COLO829 (cell line): ENCODE measurements at places on chromosomes 3 and 15.

DNA sequence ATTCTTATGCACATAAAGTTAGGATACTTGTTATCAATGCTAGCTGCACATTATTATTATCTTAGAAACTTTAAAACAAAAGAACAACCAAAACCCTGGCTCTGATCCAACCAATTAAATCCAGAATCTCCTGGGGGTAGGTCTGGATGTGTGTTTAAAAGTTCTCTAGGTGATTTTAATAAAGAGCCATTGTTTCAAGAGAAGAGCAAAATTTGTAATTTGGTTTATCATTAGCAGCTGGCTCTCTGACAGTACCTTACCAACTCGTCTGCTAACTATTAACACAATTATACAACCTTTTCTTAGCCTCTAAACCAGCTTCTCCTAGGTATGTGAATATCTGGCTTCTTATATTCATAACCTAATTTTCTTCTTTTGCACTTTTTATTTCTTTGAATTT lies 68.9 kb downstream of the IFT80 start:
- DNase-seq = no peak

- no peak for DNase-seq
Measured at GRCh38 chr3:10577486-10577885, 72.1 kb upstream of the ATP2B2 start.

DNA sequence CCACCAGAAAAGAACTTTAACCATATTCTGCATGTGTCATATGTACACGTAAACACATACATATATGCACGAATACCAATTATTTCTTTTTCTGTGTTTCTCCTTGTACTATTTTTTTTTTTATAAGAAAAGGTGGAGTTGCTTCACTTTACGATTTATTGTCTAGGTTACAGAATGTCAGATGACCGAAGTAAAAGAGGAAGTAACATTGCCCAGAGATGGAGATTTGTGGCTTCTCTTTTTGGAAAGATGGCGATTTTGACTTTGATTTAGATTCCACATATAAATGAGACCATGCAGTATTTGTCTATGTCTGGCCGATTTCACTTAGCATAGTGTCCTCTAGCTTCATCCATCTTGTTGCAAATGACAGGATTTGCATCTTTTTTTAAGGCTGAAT lies 293.1 kb downstream of the SV2B start:
- no peak for DNase-seq

DNA sequence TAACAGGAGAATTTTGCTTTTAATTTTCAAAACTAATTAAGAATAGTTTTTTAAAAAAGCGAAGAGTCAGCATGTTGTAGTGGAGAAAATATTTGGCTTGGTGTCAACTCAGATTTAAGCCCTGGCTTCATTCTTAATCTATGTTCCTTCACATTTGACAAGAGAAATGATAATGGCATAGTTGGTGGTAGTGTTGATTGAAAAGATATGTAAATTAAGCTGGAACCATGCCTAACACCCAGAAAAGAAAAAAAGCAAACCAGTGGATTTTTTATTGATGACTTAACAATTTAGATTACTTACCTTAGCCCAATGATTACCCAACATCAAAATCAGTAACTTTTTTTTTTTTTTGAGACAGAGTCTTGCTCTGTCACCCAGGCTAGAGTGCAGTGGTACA lies 27.4 kb downstream of the TCAIM start:
- no peak for DNase-seq

DNA sequence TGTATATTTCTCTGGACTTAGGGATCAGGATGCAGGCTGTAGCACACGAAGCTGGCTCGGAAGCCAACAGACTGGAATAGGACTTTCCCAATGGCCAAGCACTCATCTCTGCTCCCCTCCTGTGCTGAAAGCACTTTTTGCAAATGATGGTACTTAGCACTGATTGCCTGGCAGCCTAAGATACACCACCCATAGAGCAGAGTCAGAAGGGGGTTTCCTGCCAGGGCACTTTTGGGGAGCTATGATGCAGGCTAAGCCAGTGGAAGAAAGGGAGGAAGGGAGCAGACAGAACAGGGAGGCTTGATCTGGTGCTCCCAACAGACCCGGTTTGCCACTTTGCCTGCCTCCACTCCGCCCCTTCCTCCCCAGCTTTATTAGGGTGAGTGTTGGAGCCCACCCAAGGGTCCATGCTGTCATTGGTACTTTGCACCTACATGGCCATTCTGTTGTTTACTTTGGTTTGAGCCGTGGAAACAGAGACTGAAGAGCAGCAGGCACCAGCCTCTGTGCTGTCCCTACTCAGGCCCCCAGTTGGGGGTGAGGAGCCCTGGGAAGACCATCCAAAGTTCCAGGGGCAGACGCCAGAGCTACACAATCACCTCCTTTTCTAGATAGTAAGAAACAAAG lies 15.9 kb downstream of the BSN start:
- no peak for DNase-seq

- no peak for DNase-seq
Measured at GRCh38 chr3:45978006-45978761, 17.4 kb downstream of the FYCO1 start.

- no peak for DNase-seq
Measured at GRCh38 chr3:142931222-142931621, 32.3 kb downstream of the PAQR9 start.

- no peak for DNase-seq
Measured at GRCh38 chr3:165643425-165643824, 193.8 kb downstream of the BCHE start.

GRCh38 chr3:153103406-153103945 lies 58.5 kb upstream of the RAP2B start:
- DNase-seq = no peak

GRCh38 chr3:175770426-175770825 lies 911.3 kb downstream of the NAALADL2 start:
- DNase-seq = no peak

- no peak for DNase-seq
Measured at GRCh38 chr3:26624209-26624765, 1.7 kb downstream of the LRRC3B start.

GRCh38 chr3:35679409-35680080 lies 40.2 kb downstream of the ARPP21 start:
- no peak for DNase-seq

GRCh38 chr3:194608981-194609380 lies 24.2 kb downstream of the TMEM44 start:
- no peak for DNase-seq

DNA sequence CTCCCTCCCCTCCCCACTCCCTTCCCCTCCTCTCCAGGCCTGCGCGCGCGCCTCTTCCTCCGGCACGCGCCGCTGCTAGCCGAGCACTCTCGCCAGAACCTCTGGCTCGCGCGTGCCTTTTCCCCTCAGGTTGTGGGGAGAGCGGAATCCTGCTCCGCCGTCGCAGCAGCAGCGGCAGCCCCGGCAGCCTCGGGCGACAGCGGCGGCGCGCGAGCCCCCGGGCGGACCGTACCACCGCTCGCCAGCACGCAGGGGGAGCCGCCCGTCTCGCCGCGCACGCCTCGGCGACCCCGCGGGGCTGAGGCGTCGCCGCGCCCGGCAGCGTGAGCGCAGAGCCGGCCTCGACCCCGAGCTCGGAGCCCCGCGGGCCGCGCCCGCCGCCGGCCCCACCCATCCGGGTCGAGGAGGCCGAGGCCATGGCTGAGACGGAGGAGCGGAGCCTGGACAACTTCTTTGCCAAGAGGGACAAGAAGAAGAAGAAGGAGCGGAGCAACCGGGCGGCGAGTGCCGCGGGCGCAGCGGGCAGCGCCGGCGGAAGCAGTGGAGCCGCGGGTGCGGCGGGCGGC lies at the start of gene CDV3:
Gene CDV3 (plus strand): TSS at position 58 of the 566 bp plus-strand sequence. CDS start 359 bp downstream, at position 417.
- no peak for DNase-seq

- DNase-seq = no peak
Measured at GRCh38 chr3:140727886-140728285, 50.0 kb downstream of the TRIM42 start.

- DNase-seq = peak; percentile 68
Measured at GRCh38 chr3:189967254-189967865, 153.3 kb downstream of the P3H2 start.

GRCh38 chr3:76643623-76644304 lies 396.1 kb upstream of the ROBO2 start:
- DNase-seq = no peak

- DNase-seq = peak; percentile 13
Measured at GRCh38 chr15:60660290-60661051, 181.5 kb upstream of the ICE2 start.

DNA sequence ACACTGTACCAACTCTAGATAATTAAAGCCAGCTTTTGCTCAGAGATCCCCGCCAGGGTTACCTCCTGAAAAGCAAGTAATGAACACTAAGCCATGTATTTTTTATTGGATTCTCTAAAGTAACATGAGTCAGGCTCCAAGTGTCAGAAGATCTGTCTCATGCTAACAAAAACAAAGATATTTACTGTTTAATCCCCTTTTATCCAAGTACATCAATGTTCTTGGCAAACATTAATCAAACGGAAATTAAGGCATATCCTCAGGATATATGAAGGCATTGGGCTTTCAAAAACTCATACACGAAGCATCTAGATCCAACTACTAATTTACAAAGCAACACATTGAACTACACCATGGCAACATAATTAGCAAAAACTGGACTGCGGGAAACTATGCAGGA lies 37.2 kb downstream of the MYO5A start:
- DNase-seq = peak; percentile 78

DNA sequence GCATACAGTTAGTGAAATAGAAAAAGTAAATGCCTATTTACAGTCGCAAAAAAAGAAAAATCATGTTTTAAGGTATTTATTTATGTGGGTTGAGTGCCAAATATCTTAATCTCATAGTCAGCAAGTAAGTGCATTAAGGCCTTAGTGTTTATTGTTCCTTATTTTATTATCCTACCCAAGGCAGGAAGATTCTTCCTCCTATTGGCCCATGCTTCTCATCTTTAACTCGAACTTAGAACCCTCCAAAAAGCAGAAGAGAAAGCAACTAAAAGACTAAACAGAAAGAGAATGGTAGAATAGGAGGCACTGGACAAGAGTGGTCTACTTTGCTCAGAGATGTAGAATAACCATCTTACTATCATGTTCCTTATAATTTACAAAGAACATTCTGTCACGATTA lies 7.5 kb downstream of the RFX7 start:
- DNase-seq = no peak

- no peak for DNase-seq
Measured at GRCh38 chr3:14142567-14143270, 17.9 kb downstream of the TMEM43 start.

GRCh38 chr3:105649480-105649879 lies 219.3 kb downstream of the CBLB start:
- DNase-seq = no peak

DNA sequence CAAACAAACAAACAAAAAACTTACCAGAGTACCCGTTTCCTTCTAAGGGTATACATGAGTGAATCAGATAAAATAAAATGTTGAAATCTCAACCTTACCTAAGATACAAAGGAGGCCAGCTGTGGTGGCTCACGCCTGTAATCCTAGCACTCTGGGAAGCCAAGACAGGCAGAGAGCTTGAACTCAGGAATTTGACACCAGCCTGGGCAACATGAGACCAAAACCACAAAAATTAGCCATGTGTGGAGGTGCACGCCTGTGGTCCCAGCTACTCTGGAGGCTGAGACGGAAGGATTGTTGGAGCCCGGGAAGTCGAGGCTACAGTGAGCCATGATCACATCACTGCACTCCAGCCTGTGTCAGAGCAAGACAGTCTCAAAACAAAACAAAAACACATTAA lies 11.0 kb upstream of the FAM219B start:
- DNase-seq = no peak
